Adipocyte (in vitro differentiated cells): ENCODE measurements at places on chromosomes 2 and 18.

DNA sequence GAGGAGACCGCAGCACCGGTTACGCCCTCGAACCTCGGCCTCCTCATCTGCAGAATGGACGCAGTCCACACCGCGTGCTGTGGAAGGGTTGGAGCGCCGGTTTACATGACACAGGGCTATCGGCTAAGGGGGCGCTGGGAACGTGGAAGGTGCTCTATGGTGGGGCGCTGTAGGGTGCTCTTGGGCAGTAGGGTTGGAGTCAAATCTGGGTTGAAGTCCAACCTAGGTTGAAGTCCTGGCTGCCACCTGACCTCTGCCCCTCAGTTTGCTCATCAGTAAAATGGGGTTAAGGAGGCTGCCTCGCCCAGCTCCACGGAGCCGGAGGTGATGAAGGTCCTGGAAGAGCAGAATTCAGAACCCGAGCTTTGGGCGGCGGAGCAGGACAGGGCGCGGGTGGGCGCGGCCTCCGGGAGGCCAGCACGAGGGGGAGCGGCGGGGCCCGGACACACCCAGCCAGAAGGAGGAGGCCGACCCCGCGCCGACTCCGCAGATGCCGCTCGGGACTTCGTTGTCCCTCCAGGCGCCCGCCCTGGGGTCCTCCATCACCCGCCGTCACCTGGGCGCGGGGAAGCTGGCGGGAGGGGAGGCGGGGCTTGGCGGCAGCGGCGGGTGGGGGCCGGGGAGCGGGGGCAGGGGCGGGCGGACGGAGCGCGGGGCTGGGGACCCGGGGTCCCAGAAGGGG lies 558 bp upstream of the GAREM2 start:
- DNase-seq, result peak; percentile 17

DNA sequence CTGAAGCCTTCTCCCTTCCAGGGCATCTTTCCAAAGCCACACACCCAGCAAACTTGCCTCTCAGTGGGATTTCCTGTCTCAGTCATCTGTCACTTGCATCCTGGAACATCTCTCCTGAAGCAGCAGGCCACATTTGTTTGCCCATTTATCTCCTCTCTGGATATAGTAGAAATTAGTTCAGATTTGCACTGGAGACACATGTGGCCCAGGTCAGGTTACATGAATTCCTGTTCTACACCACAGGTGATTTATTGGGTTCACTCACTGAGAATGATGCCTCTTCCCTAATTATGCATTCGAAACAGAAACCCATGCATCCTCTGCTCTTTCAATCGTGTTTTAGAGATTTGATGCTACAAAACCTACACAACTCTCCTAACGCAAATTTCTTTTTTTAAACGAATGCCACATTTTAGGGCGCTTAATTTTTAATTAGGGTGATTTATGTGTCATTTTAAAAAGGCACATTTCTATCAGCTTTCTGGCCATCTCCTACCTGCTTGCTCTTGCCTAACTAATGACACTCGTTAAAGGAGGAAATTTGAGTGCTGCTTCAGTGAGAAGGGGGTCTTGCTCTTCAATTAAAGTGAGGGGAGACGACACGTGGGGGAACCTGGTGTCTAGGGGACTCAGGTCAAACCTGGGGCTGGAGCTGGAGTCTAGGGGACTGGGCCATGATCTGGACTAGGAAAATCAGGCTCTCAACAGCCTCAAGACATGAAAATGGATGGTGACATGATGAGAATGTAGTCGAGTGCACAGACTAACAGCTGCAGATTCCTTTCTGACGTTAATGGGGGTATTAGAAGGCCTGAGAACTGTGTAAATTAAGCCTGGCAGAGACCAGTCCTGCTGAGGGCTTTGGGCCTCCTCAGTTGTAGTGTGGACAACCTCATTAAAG lies 221.4 kb downstream of the CLIP4 start:
- no peak for DNase-seq

DNA sequence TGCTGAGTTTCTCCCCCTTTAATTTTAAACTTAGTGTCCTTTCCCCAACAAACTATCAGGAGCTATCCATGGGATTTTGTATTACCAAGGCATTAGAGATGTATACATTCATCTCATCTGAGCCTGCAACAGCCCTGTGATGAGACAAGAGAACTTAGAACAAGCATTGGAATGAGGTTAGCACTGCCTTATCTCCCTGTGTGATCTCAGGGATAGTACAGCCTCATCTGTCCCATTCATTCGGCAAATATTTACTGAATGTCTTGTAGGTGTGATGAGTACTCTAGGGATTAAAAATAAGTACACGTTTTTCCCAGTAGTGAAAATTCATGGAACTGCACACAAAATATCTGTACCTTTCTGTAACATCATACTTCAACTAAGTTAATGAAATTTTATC lies 45.6 kb downstream of the PAIP2B start:
- no peak for DNase-seq

DNA sequence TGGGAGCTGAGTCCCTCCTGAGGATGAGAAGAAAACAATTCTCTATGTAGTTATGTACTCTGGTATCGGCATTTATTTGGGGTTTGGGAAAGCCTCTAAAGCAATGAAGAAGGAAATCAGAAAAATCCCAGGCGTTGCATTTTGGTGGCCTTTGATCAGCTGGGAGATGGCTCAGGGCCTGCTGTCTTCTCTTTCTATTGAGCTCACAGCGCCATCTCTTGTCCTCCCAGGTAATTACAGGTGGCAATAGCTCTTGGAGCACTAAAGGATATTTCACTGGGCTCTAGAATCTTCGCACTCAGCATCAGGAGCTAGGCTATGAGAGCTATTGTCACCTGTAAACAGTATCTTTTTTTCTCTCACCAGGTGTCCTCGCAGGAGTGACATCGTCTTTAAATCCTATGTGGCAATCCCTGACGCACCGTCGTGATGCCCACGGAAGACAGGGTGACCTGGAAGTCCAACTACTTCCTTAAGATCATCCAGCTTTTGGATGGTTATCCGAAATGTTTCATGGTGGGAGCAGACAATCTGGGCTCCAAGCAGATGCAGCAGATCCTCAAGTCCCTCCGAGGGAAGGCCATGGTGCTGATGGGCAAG lies 76.1 kb upstream of the PMAIP1 start:
- peak; percentile 94 for DNase-seq

- peak; percentile 74 for DNase-seq
Observed at GRCh38 chr2:73112026-73112912, 479 bp downstream of the RAB11FIP5 start.

DNA sequence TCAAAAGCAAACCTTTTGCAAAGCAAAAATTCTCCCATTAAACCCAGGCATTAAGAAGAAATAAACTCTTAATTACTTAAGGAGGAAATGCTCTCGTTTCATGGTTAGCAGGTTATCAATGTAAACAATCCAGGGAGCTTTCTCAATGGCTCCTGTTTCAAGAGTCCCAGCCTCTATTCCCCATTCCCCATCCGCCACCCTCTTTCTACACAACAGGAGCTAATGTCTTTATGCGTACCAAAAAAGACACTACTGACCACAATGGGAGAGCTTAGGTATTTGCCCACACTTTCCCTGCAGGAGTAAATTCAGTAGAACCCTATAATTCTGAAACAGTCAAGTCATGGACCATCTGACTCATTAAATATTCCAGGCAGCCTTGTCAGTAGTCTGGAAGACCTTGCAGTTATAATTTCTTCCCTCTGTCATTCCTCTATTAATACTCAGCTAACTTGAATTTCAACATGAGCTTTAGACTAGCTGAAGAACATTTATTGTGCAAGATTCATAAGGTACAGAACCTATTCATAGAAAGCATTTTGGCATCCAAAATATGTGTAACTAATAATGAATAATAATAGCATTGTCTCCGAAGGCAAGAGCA lies 48.6 kb downstream of the SLC8A1 start:
- peak; percentile 83 for DNase-seq

DNA sequence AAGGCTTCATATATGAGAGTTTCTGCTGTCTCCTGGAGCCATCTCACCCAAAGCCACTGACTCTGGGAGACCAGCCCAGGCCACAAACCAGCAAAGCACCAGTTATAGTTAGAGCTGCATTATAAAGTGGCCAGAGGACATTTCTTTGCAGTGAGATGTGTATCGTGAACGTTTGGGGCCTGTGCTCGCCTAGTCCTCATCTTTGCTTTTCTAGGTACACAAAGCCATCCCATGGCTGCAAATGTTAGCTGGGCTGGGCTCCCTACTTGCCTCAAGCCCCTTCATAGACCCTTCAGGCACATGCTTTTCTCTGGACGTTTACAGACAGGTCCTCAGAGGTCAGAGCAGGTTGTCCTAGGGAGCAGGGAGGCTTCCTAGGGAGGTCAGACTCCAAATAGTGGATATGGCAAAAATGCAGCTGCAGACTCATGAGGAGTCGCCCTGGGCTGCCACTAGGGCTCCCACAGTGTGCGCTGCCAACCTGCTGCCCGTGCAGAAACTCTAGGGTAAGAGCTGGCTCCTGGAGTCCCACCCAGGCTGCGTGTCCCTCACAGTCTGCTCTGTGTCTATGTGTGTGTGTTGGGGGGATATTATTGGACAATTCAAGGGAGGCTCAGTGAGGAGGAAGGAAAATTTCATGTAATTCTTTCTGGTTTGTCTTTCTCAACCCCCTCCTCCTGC lies 141.0 kb downstream of the RPIA start:
- DNase-seq, result no peak

- no peak for DNase-seq
Observed at GRCh38 chr2:9473985-9474360, 378 bp upstream of the IAH1 start.

- DNase-seq, result peak; percentile 85
Observed at GRCh38 chr2:38526195-38526594, 76.5 kb downstream of the HNRNPLL start.

- DNase-seq, result peak; percentile 47
Observed at GRCh38 chr18:519019-519879, 18.7 kb upstream of the COLEC12 start.

DNA sequence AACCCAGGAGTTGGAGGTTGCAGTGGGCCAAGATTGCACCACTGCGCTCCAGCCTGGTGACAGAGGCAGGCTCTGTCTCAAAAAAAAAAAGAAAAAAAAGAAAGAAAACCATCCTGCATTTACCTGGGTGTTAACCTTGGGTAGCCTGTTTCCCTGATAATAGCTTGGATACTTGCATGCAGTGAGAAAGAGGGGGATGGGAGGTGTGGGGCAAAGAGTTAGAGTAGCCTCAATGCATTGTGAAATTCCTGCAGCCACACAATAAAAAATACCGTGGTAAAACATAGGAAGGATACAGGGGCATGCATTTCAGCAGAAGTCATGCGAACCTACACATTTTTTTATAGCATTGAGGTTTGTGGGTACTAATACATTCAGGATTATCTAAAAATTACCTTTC lies 76.6 kb upstream of the ZNF516 start:
- no peak for DNase-seq

- no peak for DNase-seq
Observed at GRCh38 chr2:192051533-192051932, 143.2 kb downstream of the TMEFF2 start.

- DNase-seq, result no peak
Observed at GRCh38 chr18:12464731-12465130, 57.0 kb downstream of the PRELID3A start.

- DNase-seq, result no peak
Observed at GRCh38 chr2:47558768-47559684, 156.1 kb downstream of the MSH2 start.

- DNase-seq, result no peak
Observed at GRCh38 chr2:29495068-29495467, 379.9 kb downstream of the CLIP4 start.

DNA sequence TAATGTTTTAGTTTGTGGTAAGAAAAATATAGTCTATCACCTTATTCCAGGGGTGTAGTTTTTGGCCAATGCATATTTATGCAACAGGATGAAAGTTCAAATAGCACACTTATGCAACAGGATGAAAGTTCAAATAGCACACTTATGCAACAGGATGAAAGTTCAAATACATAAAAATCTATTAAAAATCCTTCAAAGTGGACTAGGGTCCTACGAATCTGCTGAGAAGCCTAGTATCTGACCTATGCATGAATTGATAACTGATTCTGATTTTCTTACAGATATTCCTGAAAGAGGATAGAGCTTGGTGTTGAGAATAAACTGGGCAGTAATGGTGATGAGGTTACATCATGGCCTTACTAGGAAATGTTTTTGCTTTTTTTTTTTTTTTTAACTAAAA lies 2.8 kb downstream of the PECR start:
- no peak for DNase-seq

GRCh38 chr2:172836347-172836821 lies 100.7 kb downstream of the RAPGEF4 start:
- peak; percentile 15 for DNase-seq

DNA sequence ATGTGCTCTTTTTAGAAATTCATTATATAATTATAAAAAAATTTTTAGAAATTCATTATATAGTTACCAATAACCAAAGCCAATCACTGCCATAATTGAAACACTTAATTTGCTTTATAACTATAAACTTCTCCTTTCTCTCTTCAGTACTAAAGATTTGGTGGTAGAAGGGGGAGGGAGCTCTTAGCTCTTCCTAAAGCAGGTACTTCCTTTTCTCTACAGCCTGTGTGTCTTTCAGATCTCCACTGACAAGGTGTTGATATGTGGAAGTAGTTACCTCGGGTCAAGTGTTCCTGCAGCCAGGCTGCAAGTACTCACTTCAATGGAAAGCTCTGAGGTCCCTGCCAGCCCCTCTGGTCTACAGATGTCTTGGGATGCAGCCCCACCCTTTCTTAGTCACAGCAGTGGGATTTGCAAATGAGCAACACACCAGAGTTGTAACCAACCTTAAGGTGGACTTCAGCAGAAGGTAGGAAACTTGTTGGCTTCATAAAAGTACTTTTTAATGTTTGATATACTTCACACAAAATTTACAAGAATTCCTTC lies 690.0 kb downstream of the ARHGAP15 start:
- no peak for DNase-seq

DNA sequence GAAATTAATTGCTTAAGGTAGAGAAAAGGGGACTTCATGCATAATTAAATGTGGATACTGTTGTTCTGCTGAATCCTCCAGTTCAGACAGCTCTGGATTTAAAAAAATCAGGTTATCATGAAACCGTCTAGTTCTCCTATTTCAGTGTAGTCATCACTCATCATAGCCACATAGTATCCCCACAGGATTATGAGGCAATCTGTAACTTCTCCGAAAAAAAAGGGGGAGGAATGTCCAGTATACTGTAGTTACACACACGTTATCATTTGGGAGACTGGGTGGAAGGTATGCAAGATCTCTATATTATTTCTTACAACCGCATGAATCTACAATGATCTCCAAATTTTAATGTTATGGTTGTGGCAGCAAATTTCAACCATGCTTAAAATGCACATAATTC lies 114.0 kb downstream of the HIBCH start:
- DNase-seq, result peak; percentile 24
